Stimulated activated CD4-positive, alpha-beta T cell treated with anti-CD3 and anti-CD28 coated beads, TNF-alpha, amount 100 ng/mL, for 1 hour (primary cell): ENCODE measurements at places on chromosomes 3 and 15.

DNA sequence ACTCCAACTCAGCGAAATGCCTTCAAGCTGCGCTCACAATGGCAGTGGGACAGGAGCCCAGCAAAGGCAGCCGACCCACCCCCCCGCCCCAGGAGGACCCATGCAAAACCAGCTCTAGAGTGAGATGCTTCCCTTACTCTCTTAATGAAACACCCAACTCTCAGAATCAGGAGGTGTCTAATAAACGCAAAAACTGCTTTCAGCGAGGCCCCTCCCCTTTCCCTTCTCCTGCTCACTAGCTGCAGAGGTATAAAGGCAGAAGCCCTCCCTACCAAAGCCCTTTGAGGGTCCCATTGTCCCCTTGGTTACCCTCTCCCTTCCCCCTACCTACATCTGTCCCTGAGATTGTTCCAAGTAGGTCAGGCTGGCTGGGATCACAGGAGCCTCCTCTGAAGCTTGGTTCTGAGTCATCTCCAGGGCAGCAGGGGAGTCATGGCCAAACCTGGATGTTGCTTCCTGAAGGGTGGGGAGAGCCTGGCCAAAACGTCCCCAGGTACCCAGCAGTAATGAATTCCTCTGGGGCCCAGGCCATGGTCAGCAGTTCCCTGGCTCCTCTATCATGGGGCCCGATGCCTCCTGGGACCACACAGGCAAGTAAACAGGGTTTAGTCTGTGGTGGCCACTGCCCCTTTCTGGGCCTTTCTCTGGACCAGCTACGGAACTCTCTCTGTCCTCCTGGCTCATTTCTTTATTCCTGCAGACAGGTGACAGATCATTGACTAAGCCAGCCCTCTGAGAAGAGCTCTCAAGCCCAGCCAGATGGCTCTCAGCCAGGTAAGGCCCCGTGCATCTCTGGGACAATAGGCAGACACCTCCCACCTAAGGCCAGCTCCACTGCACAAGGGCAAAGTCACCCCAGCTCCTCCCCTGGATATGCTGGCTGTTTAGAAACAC lies 8.6 kb downstream of the KLHL25 start:
- no peak for DNase-seq

- DNase-seq: no peak
Observed at GRCh38 chr3:157533298-157534070, 30.3 kb upstream of the VEPH1 start.

DNA sequence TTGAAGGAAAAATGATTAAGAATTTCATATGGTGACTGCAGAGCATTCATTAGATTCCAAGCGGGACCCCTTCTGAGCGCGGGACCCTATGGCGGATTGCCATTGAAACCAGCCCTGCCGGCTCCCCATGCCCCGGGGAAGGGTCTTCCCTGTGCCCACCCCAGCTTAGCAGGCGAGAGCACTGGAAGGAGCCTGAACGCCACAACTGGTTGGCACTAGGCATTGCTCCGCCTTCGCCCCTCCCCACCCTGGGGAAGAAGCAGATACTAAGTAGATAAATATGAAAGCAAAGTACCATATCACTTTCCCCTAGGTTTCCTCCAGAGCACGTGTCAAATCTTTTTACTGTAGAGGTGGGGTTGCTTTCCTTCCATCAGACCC lies 70.7 kb downstream of the CYP19A1 start:
- no peak for DNase-seq

- DNase-seq: no peak
Observed at GRCh38 chr15:89426500-89426899, 69.9 kb downstream of the RHCG start.

DNA sequence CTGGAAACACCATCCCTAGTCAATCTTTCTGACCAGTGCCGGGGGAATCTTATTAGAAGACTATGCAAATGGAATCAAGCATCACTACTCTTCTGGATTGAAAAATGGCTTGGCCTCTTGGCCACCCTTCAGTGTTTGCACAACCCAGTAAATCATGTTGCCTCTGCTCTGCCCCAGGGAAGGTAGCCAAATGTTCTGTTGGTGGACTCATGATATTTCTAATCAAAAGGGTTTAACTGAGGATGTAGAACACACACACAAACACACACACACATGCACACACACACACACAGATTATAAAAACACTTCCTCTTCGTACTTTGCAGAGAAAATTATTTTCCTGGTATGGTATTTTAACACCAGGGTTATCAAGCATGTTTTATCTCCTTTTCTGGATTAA lies 7.9 kb downstream of the RBP2 start:
- no peak for DNase-seq

DNA sequence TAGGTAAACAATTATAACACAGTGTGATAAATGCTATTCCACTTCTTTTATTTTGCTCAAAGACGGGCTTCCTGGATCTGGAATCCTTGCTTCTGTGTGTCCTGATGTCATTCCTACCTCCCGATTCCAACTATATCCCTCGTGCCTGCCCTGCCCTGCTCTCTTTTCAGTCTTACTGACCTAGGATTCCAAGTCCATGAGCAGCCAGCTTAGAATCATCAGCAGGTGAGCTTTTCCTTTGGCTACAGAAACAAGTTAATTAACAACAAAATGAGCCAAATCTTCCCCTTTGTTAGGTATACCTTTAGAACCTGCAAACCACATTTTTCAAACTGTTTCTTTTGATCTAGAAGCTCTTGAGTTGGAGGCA lies 21.9 kb upstream of the KPNA1 start:
- DNase-seq: no peak

GRCh38 chr3:167441256-167441655 lies 32.6 kb downstream of the SERPINI2 start:
- DNase-seq: no peak

DNA sequence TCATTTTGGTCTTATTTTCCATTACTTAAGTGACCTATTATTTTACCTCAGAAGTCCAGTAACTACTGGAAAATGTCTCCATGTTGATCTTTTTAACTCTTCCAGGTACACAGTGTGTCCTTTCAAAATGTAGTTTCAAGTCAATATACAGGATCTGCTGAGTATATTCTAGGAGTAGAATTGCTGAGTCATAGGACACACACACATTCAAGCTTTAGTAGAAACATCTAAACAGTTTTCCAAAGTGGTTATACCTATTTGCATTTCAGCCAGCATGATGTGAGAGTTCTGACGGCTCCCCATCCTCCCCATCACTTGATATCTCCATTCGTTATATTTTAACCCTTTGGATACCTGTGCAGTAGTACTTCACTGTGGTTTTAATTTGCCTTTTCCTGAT lies 271.9 kb downstream of the MCTP2 start:
- DNase-seq: no peak

- DNase-seq: no peak
Observed at GRCh38 chr3:133930341-133930933, 34.8 kb upstream of the RAB6B start.

GRCh38 chr3:137477614-137478013 lies 286.5 kb upstream of the SOX14 start:
- no peak for DNase-seq

- DNase-seq: no peak
Observed at GRCh38 chr15:90750186-90750585, 33.0 kb downstream of the BLM start.

DNA sequence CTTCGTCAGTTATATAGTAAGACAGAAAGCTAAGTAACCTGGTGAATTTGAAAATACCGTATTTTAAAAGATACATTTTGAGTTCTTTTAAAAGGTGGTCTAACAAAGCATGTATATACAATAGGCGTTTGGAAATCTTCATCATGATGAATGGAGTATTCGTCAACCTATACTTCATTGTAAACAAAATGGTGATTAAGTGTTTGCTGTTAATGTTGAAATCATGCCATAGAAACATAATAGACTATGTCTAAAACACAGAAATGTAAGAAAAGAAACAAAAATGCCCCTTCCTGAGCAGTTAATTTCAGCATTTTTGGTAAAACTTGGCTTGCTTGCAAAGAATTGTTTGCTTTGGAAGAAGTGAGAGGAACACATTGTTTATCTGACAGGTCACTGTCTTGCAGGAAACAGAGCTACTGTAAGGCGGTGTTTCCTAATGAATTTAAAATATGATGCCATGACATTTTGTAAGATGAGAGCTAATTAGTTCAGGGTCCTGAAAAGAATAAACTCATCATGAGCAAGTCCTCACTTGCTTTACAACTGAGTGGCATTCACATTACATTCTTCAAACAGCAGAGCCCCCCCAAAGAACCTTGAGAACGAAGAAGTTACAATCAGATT lies 126.7 kb downstream of the SERPINI1 start:
- DNase-seq: no peak

DNA sequence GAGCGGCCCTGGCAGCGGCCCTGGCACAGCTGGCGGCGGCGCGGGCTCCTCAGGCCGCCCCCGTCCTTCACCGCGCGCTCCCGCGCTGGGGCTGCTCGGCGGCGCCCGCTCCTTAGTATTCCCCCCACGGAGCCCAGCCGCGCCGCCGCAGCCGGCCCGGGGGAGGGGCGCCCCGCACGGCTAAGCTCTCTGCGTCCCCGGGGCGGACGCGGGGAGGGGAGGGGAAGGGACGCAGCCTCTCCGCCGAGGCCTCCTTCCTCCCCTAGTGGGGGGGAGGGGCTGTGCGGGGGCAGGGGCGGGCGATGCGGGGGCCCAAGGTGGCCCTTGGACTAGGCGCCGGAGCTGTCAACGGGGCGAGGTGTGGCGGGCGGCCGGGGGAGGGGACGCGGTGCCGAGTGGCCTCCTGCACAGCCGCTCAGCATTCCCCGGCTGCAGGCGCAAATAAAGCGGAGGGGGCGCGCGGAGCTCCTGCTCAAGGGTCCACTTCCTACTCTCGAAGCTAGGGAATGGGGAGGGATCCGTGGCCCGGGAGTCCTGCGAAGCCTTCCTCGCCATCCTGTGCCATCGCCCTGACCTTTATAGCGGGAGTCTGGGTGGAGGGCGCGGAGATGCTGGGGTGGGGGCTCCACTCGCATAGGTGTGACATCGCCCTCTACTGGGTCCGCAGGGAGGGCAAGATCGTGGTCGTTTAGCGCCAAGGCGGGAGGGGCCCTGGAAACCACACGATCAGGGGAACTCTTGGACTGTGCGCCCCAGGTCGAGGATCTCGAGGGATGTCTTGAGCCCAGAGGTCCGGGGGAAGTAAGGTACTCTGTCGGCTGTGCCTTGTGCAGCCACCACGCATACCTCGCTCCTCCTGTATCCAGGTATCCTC lies 22.2 kb downstream of the EPHB3 start:
- DNase-seq: no peak

- DNase-seq: no peak
Observed at GRCh38 chr3:69496856-69497255, 111.0 kb upstream of the FRMD4B start.

DNA sequence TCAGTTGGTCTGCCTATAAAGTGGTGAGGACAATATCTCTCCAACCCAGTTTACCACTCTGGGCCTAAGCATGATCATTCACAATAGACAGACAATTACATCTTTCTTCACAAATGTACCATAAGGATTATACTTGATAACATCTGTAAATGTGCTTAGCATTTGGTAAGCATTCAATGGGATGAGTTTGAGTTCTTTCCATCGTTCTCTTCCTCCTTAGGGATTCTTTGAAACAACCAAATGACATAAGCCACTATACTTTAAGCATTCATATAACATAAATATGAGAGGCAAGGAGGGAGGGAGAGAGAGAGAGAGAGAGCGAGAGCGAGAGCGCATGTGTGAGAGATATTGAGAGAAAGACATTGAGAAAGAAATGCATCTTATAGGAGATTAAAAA lies 303.3 kb upstream of the CBLB start:
- no peak for DNase-seq

- no peak for DNase-seq
Observed at GRCh38 chr15:69317392-69317841, 18.7 kb downstream of the PAQR5 start.

- DNase-seq: no peak
Observed at GRCh38 chr3:39990532-39990931, 181.1 kb downstream of the MYRIP start.

DNA sequence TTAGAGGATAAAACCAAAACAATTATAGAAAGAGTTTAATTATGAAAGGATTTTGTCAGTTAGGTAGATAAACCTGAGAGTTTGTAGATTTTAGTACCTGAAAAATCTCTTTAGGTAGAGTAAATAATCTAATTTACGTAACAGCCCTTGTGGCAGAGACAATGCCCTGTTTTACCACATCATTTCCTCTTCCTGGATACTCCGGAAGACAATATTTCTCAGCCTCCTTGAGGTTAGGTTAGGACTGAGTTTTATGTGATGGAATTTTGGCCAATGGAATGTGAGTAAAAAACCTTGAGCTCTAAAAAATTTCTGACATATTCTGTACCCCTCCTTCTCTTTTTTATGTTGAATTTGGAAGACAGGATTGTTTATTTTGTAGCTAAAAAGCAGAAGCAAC lies 50.7 kb upstream of the TPRG1 start:
- no peak for DNase-seq

DNA sequence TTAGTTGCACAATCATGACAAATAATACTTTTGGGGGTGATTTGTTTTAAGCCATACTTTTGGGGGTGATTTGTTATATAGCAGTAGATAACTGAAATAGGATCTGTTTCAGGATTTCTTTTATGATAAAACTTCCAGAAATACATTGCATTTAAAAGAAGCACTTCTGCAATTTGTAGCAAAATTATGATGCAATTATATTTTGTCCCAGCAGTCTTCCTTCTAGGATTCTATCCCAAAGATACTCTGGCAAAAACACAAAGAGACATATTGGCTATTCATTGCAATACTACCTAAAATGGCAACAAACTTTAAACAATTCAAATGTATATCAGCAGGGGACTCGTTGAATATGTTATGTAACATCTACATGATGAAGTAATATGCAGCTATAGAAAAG lies 78.9 kb upstream of the ANKRD28 start:
- no peak for DNase-seq

DNA sequence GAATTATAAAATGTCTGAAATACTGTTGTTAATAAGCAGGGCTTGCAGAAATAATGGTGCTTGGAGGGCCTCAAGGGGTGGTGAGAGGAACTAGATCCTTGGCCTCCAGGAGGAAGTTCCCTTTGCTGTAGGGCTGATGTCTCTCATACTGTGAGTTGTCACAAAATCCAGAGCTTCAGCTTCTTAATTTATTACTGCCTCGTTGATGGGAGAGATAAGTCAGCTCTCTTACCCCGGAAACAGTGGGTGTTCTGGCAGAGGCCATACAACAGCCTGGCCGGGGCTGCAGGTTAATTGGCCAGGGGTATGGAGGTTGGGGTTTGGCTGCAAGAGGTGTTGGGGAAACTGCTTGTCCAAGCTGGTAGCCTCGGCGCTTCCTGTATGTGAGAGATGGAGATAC lies 15.5 kb downstream of the MAPKAPK3 start:
- no peak for DNase-seq

DNA sequence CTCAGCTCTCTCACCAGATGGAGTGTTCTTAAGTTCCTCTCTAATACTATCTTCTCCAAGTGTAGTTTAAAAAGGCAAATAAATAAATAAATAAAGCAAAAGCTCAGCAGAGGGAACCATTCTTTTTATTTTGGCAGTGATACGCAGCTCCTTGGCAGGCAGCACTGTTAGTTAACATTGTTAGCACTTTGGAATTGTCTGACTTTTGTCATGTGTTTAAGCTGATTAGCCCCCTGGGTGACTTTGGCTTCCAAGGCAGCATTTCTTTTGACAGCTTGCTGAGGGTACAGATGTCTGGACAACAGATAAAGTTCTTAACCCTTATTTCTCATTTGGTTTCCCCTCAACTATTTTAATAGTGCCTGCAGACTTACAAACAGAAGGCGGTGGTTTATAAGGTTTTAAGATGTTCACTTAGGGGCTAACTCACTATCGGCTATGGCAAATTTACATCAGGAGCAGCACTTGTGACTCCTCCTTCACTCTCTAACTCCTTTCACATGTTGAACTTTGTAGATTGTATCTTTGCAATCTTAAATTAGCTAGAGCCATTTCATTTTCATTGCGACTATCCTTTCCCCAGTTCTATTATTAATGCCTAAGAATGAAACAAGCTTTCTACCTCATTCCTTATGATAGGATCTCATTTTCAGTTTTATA lies 213.4 kb downstream of the ZBBX start:
- no peak for DNase-seq

GRCh38 chr3:128730471-128730870 lies 4.5 kb downstream of the RAB7A start:
- no peak for DNase-seq
